CD4-positive, alpha-beta T cell treated with Interleukin-6 for 4 hours (primary cell): ENCODE measurements at places on chromosomes 4 and X.

- DNase-seq: no peak
These were observed 31.9 kb downstream of the CDKL2 start for GRCh38 chr4:75598390-75598789.

- no peak for DNase-seq
These were observed 752 bp upstream of the FGF5 start for GRCh38 chr4:80265571-80266252.

DNA sequence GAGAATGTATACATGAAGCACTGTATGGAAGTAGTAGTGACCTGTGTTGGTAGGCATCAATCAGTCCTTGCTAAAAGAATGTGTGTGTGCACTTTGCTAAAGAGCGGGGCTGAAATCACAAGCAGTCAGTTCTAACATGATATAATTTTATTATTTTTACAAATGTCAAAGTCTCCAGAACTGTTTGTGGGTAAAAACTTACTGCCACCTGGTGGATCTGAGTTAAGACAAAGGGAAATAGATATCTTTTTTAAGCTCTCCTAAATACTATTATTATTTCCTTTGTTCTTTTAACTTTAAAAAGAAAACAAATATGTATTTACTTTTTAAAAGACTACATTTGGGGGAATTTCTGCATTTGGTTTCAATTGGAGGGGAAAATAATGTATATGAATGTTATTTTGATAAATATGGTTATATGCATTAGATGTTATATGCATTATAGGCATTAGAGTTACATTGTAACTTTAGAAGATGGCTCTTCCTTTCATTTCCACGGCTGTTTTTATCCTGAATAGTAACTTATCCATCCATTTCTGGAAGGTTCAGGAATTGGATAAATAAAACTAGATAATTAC lies 7.8 kb upstream of the CLOCK start:
- DNase-seq: no peak

- DNase-seq: no peak
These were observed 145.6 kb upstream of the FAT4 start for GRCh38 chr4:125169192-125169591.

GRCh38 chr4:71186257-71186565 lies 152.6 kb upstream of the SLC4A4 start:
- DNase-seq: no peak

DNA sequence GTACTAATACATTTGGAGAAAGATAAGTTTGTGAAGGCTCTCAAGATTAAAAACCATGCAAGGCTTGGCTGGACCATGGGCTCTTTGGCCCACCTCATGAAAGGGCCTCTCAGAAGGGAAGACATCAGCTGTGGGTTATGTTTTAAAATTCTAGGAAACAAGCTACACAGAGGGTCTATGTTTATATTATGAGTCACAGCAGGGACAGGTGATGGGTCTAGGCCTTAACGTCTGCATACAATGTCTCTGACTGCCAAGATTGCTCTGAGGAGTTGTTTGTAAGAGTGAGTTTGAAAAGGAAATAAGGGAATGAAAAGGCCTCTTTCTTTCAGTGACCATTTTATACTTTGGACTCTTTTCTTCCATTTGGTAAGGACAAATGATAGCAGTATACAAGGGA lies 77.0 kb upstream of the ARMCX2 start:
- DNase-seq: no peak

- DNase-seq: no peak
These were observed 193.7 kb downstream of the MAGEB5 start for GRCh38 chrX:26409636-26410035.

- DNase-seq: peak; percentile 64
These were observed at the start of gene IRAK1 for GRCh38 chrX:154019633-154020528. Gene IRAK1 (minus strand): TSS chrX:154019902. CDS start chrX:154019812, 90 bp downstream.

GRCh38 chr4:1582227-1582626 lies 101.9 kb downstream of the FAM53A start:
- DNase-seq: no peak

DNA sequence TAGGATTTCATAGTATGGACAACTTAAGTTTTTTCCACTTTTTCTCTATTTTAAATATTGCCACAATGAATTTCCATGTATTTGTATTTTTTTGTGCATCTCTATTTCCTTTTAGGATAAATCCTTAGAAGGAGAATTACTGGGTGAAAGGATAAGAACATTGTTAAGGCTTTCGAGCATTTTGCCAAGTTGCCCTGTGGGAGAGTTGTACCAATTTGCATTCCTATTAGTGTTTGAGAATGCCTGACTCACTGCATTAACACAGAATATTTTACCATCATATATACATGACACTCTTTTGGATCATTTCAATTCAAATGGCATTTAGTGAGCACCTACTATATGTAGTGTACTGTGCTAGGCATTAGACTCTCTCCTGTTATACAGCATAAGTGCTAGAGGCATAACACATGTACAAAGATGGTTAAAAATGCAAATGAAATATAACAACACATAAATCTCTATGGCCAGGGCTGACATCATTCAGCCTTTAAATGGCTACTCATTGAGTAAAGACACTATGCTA lies 57.0 kb downstream of the PLAC1 start:
- no peak for DNase-seq

DNA sequence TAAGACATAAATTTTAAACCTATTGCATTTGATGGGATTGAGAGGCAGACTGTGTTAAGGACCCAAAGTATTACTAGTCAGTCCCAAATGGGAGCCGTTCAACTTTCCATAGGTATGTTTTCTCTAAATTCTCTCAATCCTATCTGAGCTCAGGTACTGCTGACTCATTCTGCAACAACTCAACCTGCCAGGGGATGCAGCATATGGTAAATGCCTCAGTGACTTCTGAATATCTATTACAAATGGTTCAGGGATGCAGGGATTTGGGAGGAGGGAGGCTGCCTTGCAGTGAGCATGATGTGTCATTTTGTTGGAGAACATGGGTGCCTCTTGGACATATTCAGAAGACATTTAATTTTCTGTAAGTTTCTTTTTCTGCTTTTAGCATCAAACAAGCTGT lies 97.3 kb downstream of the HDAC8 start:
- DNase-seq: no peak

DNA sequence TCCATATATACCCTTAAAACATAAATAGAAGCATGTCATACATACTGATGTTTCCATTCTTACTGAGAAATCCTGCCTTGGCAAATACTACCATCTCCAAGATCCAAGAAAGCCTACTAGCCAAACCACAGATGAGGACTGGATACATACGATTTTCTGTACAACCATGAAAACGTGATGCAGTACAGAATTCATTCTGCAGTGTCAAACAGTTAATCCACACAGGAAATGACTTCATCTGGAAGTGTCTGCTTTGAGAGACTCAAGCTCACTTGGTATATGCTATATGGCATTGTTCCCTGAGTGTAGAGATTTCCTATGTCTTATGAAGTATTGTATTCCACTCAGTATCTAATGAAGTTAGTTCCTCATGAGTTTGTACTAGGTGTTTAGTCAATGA lies 94.3 kb downstream of the CT47B1 start:
- DNase-seq: no peak

- no peak for DNase-seq
These were observed 7.6 kb downstream of the CXCL13 start for GRCh38 chr4:77613267-77613666.

- no peak for DNase-seq
These were observed 34.1 kb upstream of the CLDN24 start for GRCh38 chr4:183356173-183356830.

DNA sequence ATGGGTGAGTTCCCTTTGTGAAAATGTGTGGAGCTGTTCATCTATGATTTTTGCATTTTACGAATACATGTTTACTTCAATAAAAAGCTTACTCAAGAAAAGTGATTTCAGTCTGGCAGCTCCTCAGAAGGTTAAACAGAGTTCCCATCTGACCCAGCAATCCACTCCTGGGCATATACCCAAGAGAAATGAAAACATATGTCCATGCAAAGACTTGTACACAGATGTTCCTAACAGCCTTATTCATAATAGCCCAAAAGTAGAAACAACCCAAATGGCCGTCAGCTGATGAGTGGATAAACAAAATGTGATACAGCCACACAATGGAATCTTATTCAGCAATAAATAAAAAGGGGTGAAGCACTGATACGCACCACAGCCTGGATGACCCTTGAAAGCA lies 20.8 kb downstream of the CLCN4 start:
- no peak for DNase-seq

- no peak for DNase-seq
These were observed 1977.2 kb downstream of the PCDH7 start for GRCh38 chr4:32697281-32697814.

GRCh38 chr4:186416451-186417060 lies 138.8 kb downstream of the MTNR1A start:
- no peak for DNase-seq

GRCh38 chr4:55763996-55764395 lies 55.6 kb upstream of the EXOC1L start:
- DNase-seq: no peak

- peak; percentile 59 for DNase-seq
These were observed 34.7 kb downstream of the MSL3 start for GRCh38 chrX:11792461-11793421.

DNA sequence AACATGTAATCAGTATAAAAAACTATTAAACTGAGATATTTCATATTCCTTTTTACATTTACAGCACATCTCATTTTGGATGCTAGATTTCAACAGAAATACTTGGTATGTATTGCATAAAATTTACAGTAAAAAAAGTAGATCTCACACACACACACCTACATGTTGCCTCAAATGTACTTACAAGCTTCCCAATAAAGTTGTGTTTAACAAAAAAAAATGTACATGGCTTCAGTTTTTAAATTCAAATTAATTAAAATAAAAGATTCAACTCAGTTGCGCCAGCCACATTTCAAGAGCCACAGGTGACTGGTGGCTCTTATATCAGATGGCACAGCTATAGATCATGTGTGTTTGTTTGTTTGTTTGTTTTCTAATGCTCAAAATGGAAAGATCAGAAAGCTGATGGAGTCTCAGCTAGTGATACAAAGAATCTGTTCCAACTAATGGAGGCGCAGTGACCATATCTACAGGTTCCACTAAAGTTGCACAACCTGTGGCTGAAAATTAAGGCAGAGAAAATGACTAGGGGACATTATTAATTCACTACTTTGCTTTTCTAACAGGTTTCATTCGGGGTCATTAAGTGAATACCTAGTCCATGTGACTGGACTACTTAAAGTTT lies 45.0 kb downstream of the RBM47 start:
- DNase-seq: no peak

- DNase-seq: no peak
These were observed 28.4 kb downstream of the NSG1 start for GRCh38 chr4:4415107-4415805.

GRCh38 chrX:134847133-134847532 lies 143.7 kb upstream of the SMIM10 start:
- no peak for DNase-seq

GRCh38 chrX:53160297-53160983 lies 64.6 kb downstream of the KDM5C start:
- DNase-seq: no peak

DNA sequence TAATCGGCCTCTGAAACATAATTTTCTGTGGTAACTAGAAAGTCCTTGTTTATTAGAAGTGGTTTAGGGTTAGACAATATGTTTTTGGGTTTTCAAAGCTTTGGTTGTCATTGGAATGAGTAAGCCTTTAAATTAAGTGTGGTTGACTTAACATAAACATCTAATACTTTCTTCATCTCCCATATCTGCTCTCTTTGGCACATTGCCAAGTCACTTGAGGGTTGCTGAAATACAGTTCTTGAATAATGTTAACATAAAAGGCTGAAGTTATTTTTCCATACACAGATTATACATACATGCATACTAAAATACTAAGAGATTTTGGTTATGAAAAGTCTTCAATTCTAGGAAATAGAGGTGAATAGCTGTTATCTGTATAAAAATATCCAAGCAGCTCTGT lies 241.7 kb upstream of the BMP3 start:
- peak; percentile 1 for DNase-seq

DNA sequence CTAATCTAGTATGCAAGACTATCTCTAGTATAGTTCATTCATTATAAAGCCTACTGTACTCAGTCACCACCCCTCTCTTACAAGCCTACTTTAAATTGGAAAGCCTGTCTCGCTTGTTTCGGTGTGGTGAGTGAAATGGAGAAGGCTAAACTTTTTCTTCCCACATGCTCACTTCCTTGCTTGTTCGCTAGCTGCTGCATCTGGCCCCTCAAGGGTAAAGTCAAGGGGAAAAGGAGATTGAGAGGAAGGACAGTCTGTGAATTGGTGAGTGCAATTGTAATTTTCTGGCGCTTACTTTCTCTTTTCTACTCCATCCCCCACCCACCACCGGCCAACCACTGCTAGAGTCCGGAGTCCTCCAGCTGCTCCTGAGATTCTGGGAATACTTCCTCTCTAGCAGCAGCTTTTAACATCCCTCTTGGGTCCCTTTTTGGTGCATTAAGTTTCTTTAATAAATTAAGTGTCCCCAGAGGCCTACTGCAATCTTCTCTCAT lies 12.1 kb upstream of the ARAP2 start:
- no peak for DNase-seq

GRCh38 chr4:78599931-78600375 lies 48.4 kb downstream of the ANXA3 start:
- DNase-seq: no peak

DNA sequence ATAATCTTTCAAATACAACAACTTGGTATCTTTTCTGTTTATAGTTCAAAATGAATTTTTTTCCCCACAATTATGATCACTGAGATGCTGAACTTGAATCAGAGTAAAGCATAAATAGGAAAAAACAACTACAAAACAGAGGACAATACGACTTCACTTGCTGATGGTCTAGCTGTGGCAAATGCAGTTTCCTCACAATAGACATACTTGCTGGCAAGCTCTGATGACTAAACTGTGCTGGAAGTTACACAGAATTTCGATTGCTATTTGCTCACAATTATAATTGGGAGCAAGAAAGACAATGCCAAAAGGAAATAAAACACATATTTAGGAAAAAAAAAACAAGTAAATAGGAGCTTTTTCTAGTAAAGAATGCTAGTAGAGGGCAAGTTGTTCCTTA lies 14.7 kb downstream of the VEGFC start:
- no peak for DNase-seq
